Stimulated activated naive CD4-positive, alpha-beta T cell treated with Interleukin-2 at 50 U/mL for 16 hours (primary cell): ENCODE measurements at places on chromosomes 2 and 18.

GRCh38 chr2:66437109-66437690, 2.3 kb downstream of the MEIS1 start:
- DNase-seq, result no peak

DNA sequence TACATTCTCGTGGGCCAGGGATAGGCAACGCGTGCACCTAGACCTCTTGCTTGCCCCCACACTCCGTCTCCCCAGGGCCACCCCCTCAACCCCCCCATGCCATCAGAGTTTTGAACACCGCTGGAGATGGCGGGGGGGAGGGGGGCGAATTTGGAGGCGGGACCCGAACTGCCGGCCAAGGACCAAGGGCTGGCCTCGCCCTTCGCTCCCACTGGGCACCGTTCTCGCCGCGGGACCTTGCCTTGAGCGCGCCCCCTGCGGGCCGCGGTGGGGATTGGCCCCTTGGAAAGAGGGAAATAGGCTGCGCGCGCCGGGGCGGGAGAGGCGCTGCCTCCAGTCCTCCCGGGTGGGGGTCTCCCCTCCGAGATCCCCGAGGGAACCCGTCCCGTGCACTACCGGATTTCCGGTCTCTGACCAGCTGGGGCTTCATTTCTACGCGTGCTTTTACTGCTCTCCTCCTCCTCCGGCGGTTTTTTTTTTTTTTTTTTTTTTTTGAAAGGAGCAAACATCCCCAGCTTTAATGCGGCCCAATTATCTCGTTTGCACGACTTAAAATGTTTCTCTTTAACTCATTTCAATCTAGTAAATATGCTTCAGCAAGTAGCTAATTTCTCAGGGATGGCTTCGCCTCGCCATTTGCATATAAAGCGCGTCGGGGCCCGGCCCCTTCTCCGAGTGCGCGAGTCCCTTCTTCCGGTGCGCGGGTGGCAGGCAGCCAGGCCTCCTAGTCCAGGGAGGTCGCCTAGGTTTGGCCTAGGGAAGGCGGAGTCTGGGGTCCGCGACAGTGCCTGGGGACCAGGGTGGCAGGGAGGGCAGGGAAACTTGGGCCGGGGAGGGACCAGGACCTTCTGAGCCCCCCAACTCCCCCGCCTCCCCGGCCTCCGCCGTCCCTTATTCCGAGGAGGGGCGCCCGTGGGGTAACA, 10.0 kb upstream of the GBX2 start:
- DNase-seq, result no peak

- no peak for DNase-seq
These were observed 502.2 kb upstream of the SOX11 start for GRCh38 chr2:5190023-5190422.

DNA sequence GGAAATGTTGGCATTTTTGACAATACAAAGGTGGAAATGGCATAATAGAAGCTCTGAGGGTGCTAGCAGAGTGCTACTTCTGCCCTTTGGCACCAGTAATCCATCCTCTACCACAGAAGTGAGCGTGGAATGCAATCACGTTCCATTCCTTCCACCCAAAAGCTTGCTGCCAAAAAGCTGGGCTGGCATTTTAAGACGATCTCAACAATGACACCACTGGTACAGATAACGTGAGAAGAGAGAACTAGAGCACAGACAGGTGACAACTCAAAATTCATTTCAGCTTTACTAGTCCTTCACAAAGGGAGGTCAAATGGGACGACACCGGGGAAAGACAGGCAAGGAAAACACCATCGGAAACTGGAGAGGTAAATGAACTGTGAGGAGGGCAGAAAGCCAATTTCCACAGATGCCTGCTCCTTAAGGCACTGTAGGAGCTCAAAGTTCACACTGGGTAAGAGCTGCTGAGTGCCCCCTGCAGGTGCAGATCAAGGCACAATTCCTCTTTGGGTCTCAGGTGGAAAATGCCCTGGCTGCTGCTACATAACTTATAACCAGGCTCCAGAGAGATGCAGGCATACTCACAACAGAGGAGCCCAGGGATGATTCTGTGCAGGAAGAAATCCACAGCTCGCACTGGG, 50.7 kb upstream of the RNU4ATAC start:
- DNase-seq, result no peak

GRCh38 chr2:9174771-9175437, 31.7 kb upstream of the ASAP2 start:
- DNase-seq, result no peak

- DNase-seq, result no peak
These were observed 115.9 kb downstream of the ZFP36L2 start for GRCh38 chr2:43110442-43110871.

DNA sequence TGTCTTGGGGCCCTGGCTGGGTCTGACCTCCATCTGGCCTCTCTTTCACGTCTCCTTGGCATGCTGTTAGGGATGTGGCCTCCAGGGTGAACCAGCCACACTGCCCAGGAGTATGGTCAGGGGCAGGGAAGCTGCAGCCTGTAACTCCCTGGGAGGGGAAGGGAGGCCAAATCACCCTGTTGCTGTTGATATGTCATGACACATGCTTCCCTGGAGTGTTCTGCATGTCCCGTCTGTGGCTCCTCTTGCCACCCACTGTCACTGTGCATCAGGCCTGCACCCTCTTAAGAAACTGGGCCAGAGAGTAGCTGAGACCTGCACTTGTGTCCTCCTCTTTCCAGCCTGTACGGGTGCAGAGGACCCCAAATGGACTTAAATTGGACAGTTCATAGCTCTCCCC, 221.3 kb downstream of the FHOD3 start:
- no peak for DNase-seq

- DNase-seq, result no peak
These were observed 78.0 kb upstream of the PNPT1 start for GRCh38 chr2:55771612-55772011.

DNA sequence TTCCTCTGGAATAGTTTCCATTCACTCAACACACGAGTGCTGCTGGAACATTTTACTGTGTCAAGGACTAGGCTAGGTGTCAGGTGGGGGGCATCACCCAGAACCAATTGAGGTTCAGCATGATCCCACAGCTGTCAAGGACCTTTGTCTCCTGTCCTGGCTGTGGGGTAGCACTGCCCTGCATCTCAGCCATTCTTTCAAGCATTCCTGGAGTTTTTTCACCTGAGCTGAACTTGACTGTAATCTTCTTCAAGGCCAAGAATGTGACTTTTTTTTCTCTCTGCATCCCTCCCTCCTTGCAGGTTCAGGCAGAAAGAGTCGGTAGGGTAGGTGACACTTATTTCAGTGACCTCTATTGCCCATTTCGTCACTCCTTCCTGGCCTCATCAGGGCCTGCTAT, 3.5 kb downstream of the MAPK4 start:
- DNase-seq, result no peak

GRCh38 chr2:189308056-189308790, 128.7 kb upstream of the COL5A2 start:
- no peak for DNase-seq

- DNase-seq, result no peak
These were observed 1.7 kb upstream of the SCYGR2 start for GRCh38 chr2:227597036-227597435.

DNA sequence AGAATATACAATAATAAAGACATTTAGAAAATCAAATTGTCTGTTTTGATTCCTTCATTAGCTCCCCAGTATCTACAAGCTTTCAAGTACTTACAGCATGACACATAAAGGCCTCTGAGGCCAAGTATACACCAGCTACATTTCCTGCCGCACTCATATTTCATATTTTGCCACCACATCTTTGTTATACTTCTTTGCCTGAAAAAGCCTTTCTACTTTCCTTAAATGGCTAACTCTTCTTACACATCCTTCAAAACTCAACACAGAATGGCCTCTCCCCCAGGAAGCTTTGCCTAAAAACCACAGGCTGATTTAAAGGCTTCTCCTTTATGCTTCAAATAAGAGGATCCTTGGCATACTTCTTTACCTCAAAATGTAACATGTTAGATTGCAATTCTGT, 4.5 kb downstream of the STK17B start:
- no peak for DNase-seq

DNA sequence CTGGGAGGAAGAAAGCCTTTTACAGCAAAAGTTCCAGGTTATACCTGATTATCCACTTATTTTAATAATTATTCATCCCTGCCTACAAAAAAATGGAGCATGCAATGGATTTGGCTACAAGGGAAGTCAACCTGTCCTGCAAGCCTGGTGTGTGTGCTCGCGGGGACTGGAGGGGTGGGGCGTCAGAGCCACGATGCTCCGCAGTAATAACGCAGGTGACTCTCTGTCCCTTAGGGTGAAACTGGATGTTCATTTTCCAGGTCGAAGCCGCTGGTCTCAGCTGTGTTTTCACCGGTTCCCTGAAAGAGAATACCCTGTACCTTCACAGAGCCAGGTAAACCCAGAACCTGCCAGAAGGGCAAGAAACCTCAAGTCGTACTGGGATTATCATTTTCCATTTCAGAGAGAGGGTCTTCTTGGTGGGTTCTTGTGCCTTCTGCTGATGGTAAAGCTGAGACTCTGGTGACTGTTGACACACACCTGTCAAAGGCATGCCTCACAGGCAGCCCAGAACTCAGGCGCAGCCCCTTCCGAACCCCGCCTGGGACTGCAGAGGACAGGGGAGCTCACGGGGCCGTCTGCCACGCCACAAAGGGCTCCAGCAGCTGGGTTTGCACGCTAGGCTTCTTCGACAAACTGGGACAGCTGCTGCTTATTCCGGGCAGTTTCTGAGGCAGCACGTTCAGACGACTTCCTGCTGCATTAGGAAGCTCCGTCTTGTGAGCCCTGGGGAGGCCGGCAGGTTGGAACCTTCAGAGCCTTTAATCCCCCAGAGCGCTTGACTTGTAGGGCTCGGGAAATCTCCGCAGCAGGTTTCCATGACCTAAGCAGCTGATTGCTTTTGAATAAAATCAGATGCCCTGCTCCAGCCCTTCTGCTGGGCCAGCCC, 58.6 kb downstream of the KCNG2 start:
- no peak for DNase-seq

DNA sequence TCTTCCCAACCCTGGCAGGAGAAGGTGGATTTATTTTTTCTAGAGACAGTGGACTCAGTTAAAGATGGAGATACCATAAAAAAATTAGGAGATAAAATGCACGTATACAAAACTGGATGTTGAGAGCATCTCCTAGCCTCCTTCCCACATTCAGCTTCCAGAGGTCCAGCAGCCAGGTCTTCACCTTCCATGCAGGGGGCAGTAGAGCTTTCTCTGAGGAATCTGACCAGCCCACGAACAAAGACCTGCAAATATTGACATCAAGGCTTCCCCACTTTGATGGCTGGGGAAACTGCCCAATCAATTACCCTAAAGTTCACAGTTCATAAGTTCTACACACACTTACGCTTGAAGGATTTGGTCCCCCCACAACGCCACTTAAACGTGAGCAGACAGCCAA, 24.5 kb downstream of the AQP4 start:
- no peak for DNase-seq

DNA sequence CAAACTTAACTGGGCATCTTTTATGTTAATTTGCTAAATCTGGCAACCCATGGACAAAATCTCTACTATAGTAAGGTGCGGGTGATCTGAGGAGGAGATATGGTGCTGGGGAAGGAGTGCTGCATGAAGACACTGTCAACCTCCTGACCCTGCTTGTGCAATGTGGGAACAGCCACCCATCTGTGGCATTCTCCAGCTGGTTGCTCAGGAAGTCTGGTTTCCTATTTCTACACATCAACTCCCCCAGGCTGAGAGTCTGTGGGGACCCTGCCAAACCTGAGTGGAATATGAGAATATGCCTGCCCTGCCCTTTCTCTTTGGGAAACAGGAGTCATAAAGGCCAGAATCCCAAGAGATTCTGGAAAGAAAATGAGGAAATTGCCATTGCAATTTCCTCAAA, 60.1 kb upstream of the PAX3 start:
- no peak for DNase-seq

DNA sequence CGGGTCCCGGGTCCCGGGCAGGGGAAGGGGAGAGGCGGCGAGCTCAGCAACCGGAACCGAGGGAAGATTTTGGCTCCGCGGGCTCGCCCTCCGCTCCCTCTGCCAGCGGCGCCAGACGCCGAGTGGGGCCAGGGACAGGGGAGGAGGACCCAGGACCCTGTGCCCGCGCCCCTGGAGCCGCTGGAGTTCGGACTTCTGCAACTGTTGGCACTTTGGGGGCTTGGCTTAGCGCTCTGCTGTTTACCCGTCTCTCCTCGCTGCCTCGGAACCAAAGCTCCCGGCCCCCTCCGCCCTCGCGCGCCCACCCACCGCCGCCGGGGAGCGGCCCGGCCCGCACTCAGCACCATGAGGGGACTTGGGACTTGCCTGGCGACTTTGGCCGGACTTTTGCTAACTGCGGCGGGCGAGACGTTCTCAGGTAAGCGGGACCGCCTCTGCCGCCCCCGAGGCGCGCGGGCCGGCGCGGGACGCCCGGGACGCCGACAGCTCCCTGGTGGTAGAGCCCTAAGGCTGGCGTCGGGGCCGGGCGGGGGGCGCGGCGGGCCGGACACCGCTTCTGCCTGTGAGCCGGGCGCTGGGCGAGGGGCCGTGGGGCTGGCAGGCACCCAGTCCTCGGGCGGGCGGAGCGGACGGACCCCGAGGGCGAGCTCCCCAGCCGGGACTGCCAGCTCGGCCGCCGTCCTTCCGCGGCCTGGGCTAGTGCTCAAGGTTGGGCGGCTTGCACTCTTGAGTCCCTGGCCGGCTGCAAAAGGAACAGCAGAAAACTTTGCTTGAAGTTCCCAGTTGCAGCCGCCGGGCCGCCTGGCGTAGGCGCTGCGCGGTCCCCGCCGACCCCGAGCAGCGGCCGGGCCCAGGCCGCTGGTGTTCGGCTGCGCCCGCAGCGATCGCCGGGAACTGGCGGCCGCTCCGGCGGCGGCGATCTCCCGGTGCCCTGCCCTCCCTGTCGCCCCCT, 634 bp downstream of the PTPRM start:
- no peak for DNase-seq

DNA sequence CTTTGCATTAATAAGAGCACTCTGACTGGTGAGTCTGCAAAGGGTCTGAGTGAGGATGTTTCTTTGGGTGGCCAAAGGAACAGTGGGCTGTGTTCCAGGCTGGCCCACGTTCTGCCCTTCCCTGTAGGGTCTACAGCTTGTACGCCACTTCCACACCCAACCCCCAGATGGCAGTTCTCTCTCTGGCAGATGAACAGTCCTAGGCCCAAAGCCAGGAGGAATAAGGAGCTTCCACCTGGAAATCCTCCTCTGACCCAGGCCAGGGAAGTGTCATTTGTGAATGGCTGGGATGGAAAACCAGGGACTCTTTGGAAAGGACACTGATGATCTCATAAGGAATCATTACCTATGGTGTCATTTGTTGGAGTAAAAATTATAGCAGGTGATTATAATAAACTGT, 6.6 kb downstream of the OTOF start:
- no peak for DNase-seq

- DNase-seq, result no peak
These were observed 1484.3 kb upstream of the PIK3C3 start for GRCh38 chr18:40470723-40471122.
